ENCODE measurements at places on chromosomes 7 and 10.

- no peak for DNase-seq
Measured at GRCh38 chr7:116493449-116493848, 6.1 kb upstream of the CAV2 start.

DNA sequence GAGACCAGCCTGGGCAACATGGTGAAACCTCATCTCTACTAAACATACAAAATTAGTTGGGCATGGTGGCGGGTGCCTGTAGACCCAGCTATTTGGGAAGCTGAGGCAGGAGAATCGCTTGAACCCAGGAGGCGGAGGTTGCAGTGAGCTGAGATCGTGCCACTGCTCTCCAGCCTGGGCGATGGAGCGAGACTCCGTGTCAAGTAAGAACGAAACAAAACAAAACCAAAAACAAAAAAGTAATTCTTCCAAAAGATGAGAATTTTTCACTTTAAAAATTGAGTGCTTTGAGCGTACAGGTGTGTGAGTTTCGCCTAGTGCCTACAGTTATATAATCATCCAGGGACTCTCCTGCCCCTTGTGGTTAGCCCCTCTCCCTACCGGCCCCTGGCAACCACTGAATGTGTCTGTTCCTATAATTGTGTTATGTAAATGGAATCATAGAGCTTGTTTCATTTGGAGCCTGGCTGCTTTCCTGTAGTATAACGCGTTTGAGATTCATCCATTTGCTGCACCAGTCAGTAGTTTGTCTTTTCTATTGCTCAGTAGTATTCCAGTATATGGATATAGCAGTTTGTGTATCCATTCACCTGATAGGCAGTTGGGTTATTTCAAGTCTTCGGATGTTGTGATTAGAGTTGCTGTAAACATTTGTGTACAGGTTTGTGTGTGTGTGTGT is 80.0 kb downstream of the RBM33 start:
- peak; percentile 3 for DNase-seq

GRCh38 chr10:89163265-89163995 is 43.7 kb downstream of the CH25H start:
- no peak for DNase-seq

DNA sequence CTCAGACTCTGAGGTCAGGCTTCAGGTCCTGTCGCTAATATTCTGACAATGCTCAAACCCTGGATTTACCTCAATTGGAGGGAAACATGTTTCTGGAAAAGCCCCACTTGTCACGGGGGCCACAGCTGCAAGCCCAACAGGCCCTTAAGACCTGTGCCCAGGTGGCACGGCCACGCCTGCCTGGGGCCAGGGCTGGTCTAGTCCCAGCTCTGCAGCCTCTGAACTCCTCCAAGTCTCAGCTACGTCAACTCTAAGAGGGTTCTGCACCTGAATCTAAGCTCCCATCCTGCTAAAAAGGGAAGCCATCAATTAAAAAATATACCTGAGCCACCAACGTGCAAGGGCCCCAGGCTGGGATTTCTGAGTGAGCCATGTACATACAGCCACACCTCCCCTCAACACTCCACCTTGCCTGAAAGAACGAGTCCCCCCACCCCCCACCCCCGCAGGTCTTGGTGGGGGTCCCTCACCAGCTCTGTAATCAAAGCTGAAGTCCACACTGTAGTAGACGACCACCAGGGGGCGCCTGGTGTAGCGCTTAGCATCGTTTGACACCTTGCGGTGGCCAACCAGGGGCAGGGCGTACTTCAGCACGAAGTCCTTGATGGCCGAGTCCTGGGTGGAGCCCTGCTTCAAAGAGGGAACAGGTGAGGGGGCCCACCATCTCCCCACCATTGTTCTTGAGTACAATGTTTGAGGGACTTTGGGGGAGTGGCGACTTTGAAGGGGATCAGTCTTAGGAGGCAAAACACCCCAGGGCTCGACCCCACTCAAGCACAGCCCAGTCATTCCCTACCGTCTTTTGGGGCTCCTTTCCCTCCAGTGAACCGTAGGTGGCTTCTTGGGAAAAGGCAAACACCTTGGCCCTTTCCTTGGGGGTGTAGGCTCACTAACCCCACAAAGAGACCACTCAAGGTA is 22.6 kb downstream of the PDIA4 start:
- DNase-seq = peak; percentile 71

DNA sequence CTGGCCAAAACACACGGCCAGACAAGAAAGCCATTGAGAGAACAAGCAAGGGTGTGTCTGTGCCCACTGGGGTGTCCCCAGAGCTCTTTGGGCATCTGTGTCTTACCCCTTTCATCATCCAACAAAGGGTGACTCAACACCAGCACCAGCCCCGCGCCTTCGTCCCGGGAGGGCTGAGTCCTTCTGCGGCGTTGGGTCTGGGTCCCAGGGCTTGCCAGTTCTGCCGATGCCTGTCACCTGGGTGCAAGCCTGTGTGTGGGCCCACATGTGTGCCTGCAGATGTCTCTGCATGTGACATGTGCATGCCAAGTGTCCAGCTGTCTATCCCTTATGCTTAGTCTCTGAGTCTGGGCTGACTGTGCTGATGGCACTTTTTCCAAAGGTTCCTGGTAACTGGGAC is 24.4 kb upstream of the ELN start:
- DNase-seq = no peak

DNA sequence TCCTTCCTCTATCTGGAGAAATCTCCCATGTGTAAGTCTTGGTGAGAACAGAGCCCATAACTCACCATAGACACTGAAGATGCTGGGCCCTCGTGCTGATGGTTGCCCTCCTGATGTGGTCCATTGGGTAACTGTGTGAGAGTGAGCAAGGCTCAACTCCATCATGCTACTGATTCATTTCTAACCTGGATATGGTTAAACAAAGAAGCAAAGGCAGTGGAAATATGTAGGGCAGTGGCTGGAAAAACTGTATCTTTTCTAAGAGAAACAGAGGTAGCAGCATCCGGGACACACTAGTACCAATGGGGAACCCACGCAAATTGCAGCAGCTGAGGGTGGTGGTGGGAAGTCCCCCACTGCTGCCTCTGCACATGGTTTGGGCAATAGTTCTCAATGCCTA is 221.7 kb downstream of the KLF6 start:
- no peak for DNase-seq

DNA sequence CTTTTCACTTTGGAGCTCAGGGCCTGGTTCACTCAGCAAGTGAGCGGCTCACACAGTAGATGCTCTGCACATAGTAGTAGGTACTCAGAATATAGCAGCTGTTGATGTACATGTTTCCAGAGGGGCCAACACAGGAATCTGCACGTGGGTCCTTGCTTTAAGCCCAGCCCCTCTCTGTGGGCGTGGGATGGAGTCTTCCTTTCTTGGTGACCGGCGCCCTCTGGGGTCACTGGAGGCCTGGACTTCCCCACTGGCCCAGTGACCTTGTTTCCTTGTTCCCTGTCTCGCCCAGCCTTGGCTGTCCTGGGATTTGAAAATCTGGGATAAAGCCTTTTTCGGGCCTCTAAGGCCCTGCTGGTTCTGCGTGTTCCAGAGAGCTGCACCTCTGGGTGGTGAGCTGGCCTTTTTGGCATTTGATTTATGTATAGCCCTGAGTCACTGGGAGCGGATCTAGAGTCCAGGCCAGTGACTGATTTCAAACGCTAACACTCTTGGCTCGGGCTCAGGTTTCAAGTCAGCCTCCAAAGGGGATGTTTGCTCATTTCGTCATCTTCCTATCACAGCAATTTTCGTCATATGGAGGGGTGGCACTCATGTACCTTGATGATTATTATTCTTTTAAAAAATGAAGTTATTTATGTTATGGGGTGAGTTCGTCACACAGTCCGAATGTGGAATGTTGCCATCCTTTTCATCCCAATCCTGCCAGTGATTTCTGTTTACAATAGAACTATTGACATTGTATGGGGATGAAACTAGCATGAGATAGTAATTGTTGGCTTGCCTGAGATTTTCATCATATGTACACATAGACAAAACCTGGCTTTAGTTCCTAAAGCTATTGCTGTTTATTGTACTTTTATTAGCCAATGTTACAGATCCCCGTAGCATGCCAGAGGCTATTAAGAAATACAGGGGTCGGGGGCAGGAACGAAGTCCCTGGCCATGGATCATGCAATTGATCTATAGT is 65.5 kb downstream of the CUX1 start:
- peak; percentile 100 for DNase-seq

- no peak for DNase-seq
Measured at GRCh38 chr7:113483657-113484056, 365.3 kb upstream of the SMIM30 start.

DNA sequence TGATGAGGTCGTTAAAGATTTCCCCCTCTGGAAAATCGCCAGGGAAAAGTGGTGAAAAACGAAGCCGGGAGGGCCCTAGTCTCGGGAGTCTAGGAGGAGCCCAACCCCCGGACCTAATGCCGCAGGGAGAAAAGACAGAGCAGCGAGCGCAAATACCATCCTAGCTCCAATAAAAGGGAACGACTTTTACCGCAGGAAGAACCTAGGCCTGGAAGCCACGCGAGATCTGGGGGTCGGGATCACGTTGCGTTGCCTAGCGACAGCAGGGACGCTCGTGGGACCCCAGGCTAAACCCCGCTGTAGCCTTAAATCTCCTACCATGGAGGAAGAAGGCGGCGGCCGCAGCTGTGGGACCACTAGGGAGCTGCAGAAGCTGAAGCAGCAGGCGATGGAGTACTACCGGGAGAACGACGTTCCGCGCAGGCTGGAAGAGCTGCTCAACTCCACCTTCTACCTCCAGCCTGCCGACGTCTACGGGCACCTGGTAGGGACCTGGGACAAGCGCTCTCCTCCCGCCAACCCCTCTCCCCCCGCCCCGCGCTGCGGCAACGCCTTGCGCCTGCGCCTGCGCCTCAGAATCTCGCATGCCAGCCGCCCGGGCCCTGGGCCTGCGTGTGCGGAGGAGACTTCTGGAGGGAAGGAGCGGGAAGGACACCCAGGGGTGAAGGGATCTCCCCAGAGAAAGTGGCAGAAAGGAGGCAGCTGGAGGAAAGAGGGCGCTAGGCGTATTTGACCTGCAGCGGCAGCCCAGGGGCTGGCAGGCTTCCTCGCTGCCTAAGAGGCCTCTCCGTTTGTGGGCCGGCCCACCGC is at the start of gene ENO4:
Gene ENO4, plus strand, starts transcription at position 252 of the 810 bp plus-strand sequence. Its CDS starts 68 bp downstream, at position 320.
- peak; percentile 74 for DNase-seq

DNA sequence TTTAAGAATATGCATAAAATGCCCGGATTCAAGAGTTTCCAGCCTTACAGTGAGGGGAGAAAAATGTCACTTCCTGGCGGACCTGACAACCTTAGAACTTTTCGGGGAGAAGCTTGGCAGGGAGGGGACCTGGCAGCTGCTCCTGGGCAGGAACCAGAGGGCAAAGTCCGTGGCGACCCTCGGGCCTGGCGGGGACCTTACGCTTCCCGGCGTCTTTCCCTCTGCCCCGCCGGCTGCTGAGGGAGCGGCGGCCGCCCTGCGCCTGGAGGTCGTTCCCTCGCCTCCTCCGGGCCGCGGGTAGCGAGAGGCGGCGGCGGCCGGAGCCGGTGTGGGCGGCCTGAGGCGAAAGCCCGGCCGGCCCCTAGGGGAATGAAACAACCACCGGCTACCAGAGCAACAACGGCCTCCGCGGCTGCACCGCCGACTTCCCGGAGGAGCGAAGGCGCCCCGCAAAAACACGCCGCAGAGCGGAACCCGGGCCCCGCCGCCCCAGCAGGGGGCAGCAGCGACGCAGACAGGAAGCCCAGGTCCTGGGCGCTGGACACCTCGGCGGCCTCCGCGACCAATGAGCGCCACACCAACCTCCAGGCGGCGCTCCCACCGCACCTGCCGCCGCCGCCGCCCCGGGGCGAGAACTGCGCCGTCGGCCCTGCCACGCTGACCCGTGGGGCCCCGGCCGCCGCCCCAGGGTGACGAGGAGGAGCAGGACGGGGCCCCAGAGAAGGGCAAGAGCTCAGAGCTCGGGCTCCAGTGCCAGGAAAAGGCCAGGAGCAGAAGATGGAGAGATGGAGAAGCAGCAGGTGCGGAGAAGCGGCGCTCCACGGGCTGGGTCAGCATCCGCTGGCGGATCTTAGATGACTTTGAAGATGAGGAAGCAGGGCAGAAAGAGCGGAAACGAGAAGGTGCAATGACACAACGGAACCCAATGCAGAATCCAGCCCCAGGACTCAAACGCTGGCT is 10.5 kb upstream of the ACSM6 start:
- peak; percentile 79 for DNase-seq

- DNase-seq = no peak
Measured at GRCh38 chr7:122438492-122438891, 133.9 kb upstream of the FEZF1 start.

DNA sequence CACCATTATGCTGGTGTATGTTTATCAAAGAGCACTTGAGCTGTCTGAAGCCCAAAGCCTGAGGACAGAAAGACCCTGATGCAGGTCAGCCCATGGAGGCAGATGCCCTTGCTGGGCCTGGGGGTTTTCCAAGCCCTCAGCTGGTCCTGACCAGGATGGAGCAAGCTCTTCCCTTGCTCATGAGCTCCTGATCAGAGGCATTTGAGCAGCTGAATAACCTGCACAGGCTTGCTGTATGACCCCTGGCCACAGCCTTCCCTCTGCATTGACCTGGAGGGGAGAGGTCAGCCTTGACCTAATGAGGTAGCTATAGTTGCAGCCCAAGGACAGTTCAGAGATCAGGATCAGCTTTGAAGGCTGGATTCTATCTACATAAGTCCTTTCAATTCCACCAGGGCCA is 13.0 kb downstream of the AQP1 start:
- DNase-seq = no peak

- DNase-seq = no peak
Measured at GRCh38 chr10:13518076-13518692, 10.6 kb downstream of the BEND7 start.

DNA sequence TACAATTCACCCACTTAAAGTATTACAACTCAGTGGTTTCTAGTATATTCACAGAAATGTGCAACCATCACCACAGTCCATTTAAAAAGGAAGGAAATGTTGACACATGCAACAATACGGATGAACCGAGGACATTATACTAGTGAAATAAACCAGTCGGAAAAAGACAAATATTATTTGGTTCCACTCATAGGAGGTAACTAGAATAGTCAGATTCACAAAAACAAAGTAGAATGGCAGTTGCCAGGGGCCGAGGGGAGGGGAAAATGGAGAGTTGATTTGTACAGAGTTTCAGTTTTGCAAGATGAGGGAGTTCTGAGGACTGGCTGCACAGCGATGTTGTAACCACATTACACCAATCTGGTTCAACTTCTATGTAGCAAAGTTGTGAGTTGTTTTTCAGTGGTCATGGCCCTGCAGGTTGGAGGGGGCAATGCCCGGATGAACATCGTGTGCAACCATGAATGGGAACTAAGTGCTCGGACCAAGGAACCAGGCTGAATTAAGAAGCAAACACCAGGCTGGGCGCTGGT is 17.6 kb upstream of the TNPO3 start:
- no peak for DNase-seq

- peak; percentile 72 for DNase-seq
Measured at GRCh38 chr10:99681553-99681952, 22.2 kb downstream of the ENTPD7 start.

GRCh38 chr10:69459893-69460575 is 8.8 kb downstream of the TSPAN15 start:
- DNase-seq = no peak

DNA sequence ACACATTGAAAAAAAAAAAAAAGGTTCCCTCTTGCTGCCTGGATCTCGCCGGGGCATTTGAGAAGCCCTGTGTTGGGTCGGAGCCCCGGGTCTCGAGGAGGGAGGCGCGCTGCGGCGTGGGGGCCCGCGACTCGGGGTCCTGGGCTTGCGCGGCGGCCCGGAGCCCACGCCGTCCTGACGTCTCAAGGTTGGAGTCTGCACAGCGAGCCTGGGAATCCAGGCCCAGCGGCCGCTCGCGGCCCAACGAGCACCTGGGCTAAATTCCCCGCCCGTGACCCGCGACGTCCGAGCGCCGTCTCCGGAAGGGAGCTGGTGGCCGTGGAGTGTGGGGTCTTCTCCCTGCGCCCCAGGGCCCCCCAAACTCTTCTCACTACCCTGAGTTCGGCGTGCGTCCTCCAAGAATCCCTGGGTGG is 1.4 kb upstream of the CTBP2 start:
- DNase-seq = no peak

GRCh38 chr7:36223851-36224250 is 70.8 kb downstream of the EEPD1 start:
- no peak for DNase-seq
